Endodermal cell (in vitro differentiated cells): ENCODE measurements at places on chromosomes 12 and 14. TPM values are rescaled to one million over a fixed set of nuclear protein-coding genes. Genes with fewer than 3 reads are reported as not detected.

DNA sequence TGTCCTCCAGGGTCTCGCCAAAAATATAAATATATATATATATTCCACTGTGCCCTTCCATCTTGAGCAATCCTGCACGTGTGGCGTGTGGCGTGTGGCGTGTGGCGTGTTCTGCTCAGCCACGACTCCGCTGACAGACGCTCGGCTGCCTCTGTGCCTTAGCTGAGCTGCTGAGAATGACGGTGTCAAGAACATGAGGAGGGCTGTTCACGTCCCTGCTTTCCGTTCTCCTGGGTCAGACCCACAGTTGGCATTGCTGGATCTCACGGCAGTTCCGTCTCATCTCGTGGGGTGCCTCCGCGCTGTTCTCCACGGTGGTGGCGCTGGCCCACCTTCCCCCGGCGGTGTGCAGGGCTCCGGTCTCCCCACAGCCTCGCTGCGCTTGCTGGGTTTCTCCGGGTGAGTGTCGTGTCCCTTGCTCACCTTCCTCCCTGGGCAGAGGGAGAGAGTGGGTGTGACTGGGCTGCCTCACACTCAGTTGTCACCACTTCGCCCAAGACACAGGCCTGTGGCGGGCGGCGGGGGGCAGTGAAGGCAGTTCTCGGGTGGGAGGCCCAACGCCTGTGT, 9.4 kb downstream of the GPR132 start:
- DNase-seq, result peak; percentile 49
- no peaks in the 10 kb centered on the region for H3K27me3 ChIP-seq
- no peak overlapping the region for H3K4me3 ChIP-seq
- H3K36me3 ChIP-seq, result no peaks in the 10 kb centered on the region
- H3K4me1 ChIP-seq, result peaks cover 5% of the 10 kb centered on the region

DNA sequence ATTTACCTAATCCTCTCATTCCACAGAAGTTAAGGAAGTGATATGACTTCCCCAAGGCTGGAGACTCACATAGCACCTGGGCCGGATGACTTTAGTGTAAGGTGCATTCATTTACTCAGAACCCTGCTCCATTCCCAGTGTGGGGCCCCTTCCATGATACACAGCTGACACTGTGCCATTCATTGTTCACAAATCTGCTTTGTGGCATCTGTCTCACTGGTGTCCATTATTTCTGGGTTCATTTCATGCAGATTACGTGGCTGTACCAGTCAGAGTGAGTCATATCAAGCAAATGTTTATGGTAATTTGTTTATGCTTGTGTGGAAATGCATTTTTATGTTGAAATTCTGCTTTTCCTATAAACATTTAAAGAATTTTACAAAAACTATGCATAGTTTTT, 5.2 kb downstream of the ANO4 start:
- DNase-seq, result no peak
- no peak overlapping the region for H3K27ac ChIP-seq
- peaks cover 2% of the 10 kb centered on the region for H3K4me1 ChIP-seq

GRCh38 chr12:116339800-116340371, 62.4 kb upstream of the MED13L start:
- no peak for DNase-seq
- H3K27ac ChIP-seq, result no peak overlapping the region
- no peaks in the 10 kb centered on the region for H3K4me1 ChIP-seq
- no peaks in the 10 kb centered on the region for H3K36me3 ChIP-seq
- no peak overlapping the region for H3K4me3 ChIP-seq

DNA sequence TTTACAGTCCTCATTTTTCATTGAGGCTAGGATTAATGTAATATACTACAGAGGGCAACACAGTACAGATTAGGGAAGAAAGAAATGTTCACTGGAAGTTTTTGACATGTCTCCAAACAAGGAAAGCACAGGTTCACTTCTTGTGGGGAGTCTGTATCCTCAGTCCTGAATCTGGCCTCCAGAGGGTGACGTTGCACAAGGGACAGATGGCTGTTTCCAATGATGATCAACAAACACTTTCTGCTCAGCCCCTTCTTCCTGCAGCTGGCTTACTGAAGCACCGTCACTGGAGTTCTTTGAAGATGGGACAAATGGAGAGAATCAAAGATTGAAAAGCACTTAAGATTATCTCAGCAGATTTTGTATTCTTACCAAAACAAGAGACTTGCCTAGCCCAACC, 123.3 kb upstream of the OR4E1 start:
- H3K27ac ChIP-seq, result no peak overlapping the region
- DNase-seq, result peak; percentile 71
- no peak overlapping the region for H3K4me3 ChIP-seq

- peak; percentile 46 for DNase-seq
- H3K4me1 ChIP-seq, result no peaks in the 10 kb centered on the region
- H3K36me3 ChIP-seq, result no peaks in the 10 kb centered on the region
- no peak overlapping the region for H3K4me3 ChIP-seq
- H3K27me3 ChIP-seq, result no peaks in the 10 kb centered on the region
Observed at GRCh38 chr12:91210618-91211017, 28.0 kb upstream of the DCN start.

- H3K4me1 ChIP-seq, result no peaks in the 10 kb centered on the region
- no peak overlapping the region for H3K27ac ChIP-seq
- no peaks in the 10 kb centered on the region for H3K36me3 ChIP-seq
- no peak for DNase-seq
- no peak overlapping the region for H3K4me3 ChIP-seq
Observed at GRCh38 chr14:64873506-64874219, 6.0 kb downstream of the SPTB start.

GRCh38 chr12:16467272-16467671, 119.8 kb downstream of the MGST1 start:
- no peak overlapping the region for H3K4me3 ChIP-seq
- H3K36me3 ChIP-seq, result no peaks in the 10 kb centered on the region
- H3K27ac ChIP-seq, result no peak overlapping the region
- no peak for DNase-seq
- no peaks in the 10 kb centered on the region for H3K4me1 ChIP-seq

DNA sequence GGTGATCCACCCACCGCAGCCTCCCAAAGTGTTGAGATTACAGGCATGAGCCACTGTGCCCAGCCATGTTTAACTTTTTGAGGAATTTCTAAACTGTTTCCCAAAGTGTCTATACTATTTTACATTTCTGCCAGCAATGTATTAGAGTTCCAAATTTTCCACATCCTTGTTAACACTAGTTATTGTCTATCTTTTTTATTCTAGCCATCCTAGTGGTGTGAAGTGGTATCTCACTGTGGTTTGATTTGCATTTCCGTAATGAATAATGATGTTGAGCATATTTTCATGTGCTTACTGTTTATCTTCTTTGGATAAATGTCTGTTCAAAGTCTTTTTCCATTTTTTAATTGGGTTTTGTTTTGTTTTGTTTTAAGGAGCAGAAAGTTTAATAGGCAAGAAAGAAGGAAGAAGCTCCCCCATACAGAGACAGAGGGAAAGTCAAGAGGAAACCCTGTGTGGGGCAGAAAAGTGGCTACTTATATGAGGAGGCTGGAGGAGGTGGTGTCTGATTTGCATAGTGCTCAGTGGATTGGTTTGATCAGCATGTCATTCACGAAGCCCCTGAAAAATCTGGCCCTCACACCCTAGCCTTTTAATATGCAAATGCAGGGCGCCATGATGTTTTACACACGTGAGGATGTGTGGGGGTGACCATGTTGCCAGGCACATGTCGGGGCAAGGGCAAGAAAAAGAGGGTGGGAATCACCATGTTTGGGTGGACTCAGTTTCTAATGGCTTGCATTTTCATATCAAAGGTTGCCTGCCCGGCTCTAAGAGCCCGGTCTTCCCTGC, 14.9 kb downstream of the TXNRD1 start:
- no peak overlapping the region for H3K4me3 ChIP-seq
- no peaks in the 10 kb centered on the region for H3K4me1 ChIP-seq
- DNase-seq, result peak; percentile 86
- no peak overlapping the region for H3K27ac ChIP-seq
- H3K27me3 ChIP-seq, result no peaks in the 10 kb centered on the region

The TSHR gene
- 0.58 to 1.1 TPM (median 0.61 TPM) in 3 replicates for total RNA-seq
